ENCODE measurements at places on chromosomes 1 and 21.

DNA sequence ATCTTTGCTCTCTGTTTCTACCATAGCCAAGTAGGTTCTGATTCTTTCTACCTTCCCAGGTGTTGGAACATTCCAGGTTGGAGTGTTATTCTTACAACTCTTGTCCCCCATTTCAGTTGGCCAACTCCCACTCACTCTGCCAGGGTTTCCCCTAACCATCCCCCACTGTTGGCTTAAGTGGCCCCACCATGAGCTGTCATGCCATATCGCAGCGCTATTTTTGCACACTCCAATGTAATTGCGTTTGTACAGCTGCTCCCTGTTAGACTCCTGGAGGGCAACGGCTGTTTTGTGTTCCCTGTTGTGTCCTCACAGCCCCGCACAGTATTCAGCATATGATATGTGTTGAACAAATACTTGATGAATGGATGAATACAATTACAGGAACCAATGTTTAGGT is 117.7 kb upstream of the ETS2 start:
- DNase-seq = no peak

DNA sequence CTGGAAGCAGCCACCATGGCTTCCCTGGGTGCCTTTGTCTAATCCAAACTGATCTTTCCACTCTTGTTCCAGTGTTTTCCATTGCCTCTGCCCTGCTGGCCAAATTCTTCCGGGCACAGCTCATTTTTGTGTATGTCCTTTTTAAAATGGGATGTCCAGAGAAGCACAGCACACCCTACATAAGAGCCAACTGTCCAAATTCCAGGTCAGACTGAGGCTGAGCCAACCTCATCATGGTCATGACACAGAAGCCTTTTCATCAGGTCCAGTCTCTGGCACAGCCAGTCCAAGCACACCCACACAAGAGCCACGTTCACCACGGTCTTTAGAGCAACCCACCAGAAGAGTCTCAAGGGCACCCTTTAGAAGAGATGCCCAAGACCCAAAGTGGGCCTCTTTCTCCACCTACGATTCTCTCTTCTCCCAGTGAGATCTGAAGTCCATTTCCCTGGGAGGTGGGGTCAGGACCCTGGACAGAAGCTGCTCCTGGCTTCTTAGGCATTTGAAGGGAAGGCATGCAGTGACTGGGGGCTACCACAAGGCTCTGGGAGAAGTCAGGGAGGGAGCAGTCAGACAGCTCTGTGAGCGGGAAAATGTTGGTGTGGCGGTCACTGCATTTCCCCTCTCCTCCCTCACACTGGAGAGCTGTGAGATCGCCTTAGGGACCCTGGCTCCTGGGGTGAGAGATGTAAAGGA is 53.2 kb downstream of the SYT2 start:
- DNase-seq = peak; percentile 26

DNA sequence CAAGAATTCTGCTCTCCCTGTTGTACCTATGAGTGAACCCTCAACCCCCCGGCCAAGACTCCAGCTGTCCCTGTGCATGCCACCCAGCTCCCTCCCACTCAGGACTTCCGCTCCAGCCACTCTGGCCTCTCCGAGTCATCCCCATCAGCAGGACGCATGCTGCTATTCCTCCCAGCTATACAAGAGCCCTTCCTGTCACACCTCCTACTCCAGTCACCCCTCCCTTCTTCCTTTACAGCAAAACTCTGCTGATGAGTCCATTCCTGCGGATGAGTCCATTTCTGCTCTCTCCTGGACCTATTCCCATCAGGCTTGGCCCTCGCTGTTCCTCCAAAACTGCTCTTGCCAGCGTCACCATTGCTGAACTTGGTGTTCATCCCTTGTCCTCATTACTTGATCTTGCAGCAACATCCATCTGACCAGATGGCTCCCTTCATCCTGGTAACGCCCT is 42.2 kb downstream of the H3-3A start:
- DNase-seq = no peak

DNA sequence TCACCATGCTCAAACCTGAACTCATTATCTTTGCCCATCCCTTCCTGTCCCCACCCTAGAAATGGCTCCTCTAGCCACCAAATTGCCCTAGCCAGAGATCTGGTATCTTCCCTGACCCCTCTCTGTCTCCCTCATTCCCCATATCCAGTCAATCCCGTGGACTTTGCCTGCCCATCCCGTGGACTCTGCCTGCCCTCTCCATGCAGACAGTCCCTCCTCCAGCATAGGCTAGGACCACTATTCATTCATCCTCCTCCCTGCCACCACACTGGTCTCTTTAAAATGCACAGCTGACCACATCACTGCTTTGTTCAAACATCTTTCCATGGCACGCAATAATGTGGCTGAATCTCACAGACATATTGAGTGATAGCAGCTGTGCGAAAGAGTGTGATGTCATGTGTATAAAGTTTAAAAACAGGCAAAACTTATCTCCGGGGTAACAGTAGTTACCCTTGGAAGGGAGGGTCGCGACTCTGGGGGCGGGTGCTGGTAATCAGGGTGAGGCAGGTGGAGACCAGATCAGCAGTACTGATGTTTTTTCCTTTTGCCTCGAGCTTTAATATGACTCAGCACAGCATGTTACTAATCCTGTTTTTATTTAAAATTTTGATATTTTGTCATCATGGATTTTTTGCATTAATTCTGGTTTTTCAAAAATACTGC is 4.8 kb upstream of the SLC2A1 start:
- DNase-seq = peak; percentile 83

- DNase-seq = no peak
Measured at GRCh38 chr1:75770761-75771160, 15.3 kb upstream of the RABGGTB start.

GRCh38 chr1:151790940-151791651 is 796 bp upstream of the TDRKH start:
- DNase-seq = peak; percentile 10
